Stimulated activated CD8-positive, alpha-beta memory T cell treated with anti-CD3 and anti-CD28 coated beads, Interleukin-4, amount 100 ng/mL, for 1 hour (primary cell): ENCODE measurements at places on chromosomes 13 and 19.

- DNase-seq = no peak
Observed at GRCh38 chr19:37933937-37934358, 26.9 kb downstream of the SIPA1L3 start.

GRCh38 chr19:3652422-3652821, 25.8 kb upstream of the CACTIN start:
- no peak for DNase-seq

- no peak for DNase-seq
Observed at GRCh38 chr19:13128583-13128982, 10.5 kb downstream of the NACC1 start.

GRCh38 chr13:104766319-104766718, 1700.1 kb upstream of the SLC10A2 start:
- DNase-seq = no peak

GRCh38 chr19:4083677-4084546, 17.2 kb upstream of the ZBTB7A start:
- DNase-seq = no peak
